H4 (cell line): ENCODE measurements at places on chromosomes 7 and 10. TPM values are rescaled to one million over a fixed set of nuclear protein-coding genes. Genes with fewer than 3 reads are reported as not detected.

Gene PPIF
- total RNA-seq: 45.2 and 52.3 TPM in 2 replicates

Gene DLX6
- total RNA-seq: 1.7 and 5.3 TPM in 2 replicates

Gene BCAP29
- total RNA-seq: 122 and 171 TPM in 2 replicates

Gene SSC4D
- 1.6 and 2.0 TPM in 2 replicates for total RNA-seq

Gene ZYX
- total RNA-seq: 31.2 and 43.3 TPM in 2 replicates

Gene TUBAL3
- total RNA-seq: 0.25 TPM in 1 of 2 replicates, not detected in the other

Gene MPP7
- 1.7 and 2.2 TPM in 2 replicates for total RNA-seq

Gene HOXA9
- total RNA-seq: 0.17 and 0.18 TPM in 2 replicates

DNA sequence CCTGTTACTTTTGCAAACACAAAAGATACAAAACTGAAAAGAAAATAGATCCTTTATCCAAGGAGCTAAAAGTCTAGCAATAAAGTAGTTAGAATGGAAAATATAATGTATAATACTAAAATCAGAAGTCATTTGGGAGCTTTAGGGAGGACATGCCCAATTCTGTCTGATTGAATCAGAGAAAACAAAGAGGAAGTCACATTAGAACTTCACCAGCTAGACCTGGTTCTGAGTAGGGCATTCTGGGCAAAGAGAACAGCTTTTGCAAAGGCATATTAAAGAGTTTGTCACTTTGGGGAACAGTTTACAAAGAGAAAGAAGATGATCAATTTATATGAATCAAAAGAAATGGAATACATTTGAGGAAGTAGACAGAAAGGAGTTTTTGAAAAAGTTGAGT, 107.0 kb upstream of the PRSS1 start:
- no peak for DNase-seq

DNA sequence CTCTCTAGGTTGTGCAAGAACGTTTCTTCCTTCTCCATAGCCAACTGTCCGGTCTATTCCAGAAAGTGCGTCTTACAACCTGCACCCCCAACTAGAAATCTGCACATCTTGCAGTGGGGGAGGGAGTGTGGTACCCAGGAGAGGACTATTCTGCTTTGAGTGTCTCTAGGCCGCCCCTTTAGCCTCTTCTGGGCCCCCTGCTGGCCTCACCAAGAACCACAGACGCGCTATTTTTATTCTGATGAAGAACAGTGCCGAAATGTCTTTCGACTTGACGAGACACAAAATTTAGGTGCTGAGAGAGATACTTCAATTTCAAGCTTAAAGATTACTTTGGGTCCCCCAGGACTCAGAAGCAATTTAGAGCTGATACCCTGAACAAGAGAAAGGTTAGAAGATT, 1.0 kb downstream of the CNPY1 start:
- no peak for DNase-seq

- no peak for DNase-seq
These were observed 159.3 kb downstream of the SH3PXD2A start for GRCh38 chr10:103696094-103696410.

- DNase-seq: no peak
These were observed 419.8 kb downstream of the GRID1 start for GRCh38 chr10:85946713-85947326.

DNA sequence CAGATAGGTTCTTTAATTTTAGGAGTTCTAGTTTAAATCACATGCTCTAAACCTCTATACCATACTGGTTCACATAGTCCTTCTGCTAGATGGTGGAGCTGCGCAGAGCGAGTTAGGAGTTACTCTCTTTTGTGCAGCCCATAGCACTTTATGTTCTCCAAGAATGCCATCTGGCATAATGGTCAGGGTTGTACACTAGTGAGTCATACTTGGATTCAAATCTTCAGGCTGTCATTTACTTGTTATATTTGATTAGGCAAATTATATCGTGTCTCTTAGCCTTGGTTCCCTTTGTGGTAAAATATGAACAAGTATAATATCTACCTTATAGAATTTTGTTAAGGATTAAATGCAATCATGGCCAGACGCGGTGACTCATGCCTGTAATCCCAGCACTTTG, 1078.3 kb downstream of the NRG3 start:
- no peak for DNase-seq

GRCh38 chr7:15554744-15555143, 7.1 kb downstream of the AGMO start:
- no peak for DNase-seq

DNA sequence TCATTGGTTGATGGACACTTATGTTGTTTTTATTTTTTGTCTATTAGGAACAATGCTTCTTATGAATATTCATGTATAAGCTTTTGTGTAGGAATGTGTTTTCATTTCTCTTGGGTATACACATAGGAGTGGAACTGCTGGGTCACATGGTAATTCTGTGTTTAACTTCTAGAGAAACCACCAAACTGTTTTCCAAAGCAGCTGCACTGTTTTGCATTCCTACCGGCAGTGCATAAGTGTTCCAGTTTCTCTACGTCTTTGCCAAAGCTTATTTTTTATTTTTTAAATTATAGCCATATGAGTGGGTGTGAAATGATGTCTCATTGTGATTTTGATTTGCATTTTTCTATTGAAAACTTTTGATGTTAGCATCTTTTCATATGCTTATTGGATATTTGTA, 51.3 kb downstream of the ADK start:
- no peak for DNase-seq

DNA sequence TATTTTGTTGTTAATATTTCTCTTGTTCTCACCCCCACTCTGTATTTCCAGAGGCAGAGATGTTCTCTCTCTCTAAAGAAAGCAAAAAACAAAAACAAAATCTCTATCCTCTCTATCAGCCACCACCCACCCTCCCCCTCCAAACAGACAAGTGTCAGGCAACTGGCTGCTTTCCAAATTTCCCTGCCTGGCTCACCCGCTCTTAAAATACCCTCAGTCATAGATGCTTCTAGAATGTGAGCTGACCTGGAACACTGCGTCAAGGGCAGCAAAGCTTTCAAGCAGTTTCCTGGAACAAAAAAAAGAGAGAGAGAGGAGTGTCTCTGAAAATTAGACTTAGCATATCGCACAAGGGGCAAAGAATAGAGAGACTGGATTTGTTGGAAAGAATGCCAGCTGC, 341.0 kb upstream of the ZMIZ1 start:
- no peak for DNase-seq

DNA sequence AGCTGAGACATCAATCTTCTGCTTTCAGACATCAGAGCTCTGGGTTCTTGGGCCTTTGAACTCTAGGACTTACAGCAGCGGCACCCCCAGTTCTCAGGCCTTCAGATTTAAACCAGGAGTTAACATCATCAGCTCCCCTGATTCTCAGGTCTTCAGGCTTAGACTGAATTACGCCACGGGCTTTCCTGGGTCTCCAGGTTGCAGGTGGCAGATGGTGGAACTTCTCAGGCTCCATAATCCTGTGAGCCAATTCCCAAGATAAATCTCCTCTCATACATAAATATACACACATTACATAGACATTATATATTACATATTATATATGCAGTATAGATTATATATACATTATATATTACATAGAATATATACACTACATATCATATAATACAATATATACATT, 408.9 kb upstream of the AUTS2 start:
- DNase-seq: no peak

DNA sequence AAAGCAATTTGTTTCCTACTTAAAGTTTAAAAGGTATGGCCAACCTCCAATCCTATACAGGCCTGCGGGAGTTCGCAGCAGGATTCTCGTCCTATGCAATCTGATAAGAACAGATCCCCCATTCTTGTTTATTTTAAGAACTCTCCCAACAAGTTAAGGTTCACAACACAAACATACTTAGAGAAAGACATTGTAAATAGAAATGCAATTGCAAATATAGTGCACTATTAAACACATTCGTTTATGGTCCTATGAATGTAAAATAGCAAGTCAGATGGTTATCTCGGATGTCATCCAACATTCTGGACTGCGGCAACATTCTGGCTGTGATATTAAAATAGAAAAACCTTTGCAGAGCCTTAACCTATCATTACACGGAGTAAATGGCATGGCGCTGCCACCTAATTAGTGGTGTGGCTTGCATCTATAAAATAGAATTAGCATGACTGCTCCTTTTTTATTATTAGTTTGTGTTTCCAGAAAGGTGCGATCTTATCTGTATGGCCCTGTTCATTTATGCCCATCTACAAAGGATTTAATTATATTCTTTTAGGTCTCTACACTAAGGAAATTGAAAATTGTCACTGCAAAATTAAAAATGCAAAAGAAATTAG, 37.0 kb downstream of the BEND7 start:
- no peak for DNase-seq

GRCh38 chr7:36272211-36272566, 117.5 kb upstream of the ANLN start:
- no peak for DNase-seq

DNA sequence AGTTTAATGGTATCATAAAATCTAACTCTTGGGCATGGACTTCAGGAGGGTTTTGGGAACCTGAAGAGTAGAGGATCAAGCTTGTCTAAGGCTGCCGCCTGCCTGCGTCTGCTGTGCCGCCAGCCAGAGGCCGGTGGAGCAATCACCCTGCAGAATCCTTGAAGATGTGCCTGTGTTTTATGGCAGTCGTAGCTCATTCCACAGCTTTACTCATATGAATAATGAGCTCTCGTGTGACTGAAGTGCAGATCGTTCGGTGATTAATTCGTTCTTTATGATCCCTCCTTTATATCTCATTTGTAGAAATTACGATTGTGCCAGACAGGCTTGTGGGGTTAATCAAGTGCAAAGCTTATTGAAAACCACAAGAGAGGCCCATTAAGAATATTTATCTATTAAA, 100.8 kb downstream of the ACTR3B start:
- DNase-seq: no peak

GRCh38 chr7:151808400-151809145, 68.3 kb downstream of the PRKAG2 start:
- DNase-seq: peak; percentile 78

GRCh38 chr10:29970576-29970975, 88.8 kb downstream of the JCAD start:
- DNase-seq: no peak

- no peak for DNase-seq
These were observed 7.8 kb downstream of the ZNF680 start for GRCh38 chr7:64555046-64555445.

- no peak for DNase-seq
These were observed 66.5 kb downstream of the SGMS1 start for GRCh38 chr10:50557130-50557682.

DNA sequence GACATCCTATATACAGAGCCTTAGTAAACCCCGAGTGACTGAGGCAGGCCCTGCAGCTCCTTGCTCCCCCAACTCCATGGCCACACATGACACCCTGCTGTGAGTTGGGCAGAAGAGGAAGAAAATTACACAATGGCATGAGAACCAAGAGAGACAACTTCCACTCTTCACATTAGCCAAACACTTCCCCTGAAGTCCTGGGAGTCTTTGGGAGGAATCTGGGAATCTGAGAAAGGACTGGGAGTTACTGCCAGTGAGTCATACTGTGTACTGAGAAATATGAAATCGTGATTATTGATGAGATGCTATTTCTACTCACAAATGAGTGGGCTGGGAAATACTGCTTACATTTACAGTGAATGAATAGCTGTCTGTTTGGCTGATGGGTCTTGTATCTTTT, 116.6 kb downstream of the SPAG6 start:
- DNase-seq: no peak

GRCh38 chr7:117114272-117114671, 161.0 kb downstream of the ST7 start:
- no peak for DNase-seq

DNA sequence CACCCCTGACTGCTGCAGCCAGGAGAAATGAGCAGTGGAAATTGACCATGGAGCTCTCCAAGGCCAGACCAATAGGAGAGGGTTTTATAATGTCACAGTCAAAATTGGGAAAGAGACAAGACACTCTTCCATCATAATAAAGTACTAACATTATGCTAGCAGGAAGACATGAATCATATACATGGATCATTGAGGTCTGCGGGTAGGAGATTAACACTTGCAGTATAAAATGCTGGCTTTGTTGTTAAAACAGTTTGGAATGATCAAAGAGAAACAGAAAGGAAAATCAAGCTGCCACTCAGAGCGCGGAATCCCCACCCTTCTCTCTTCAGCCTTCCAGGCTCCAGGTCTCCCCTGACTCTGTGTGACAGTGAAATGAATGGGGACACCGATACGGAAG, 53.4 kb upstream of the CALN1 start:
- DNase-seq: no peak

GRCh38 chr7:139774376-139774775, 3.4 kb downstream of the HIPK2 start:
- no peak for DNase-seq

- peak; percentile 90 for DNase-seq
These were observed 9.1 kb upstream of the ASIC3 start for GRCh38 chr7:151038951-151039849.
